Kidney epithelial cell (primary cell): ENCODE measurements at places on chromosomes 7 and 10.

DNA sequence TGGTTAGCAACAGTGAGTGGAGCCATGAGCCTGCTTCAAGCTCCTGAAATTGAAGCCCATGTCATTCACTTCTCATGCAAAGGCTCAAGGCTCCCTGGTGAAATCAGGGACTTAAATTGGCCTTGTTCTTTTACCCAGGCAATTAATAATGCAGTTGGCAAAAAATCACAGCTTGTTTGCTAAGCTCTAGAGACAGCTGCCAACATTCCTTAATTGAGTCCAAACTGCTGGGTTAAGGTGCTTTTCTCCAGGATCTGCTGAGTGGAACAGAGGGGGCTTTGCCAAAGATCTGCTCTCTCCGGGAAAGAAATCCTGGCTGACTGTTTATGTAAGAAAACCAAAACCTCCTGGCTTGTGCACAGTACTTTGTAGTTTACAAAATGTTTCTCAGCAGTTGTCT lies 257.6 kb upstream of the GHITM start:
- DNase-seq: no peak

GRCh38 chr7:68321776-68322496 lies 1276.3 kb upstream of the AUTS2 start:
- no peak for DNase-seq

- no peak for DNase-seq
Observed at GRCh38 chr10:94992811-94993210, 54.4 kb downstream of the CYP2C9 start.

DNA sequence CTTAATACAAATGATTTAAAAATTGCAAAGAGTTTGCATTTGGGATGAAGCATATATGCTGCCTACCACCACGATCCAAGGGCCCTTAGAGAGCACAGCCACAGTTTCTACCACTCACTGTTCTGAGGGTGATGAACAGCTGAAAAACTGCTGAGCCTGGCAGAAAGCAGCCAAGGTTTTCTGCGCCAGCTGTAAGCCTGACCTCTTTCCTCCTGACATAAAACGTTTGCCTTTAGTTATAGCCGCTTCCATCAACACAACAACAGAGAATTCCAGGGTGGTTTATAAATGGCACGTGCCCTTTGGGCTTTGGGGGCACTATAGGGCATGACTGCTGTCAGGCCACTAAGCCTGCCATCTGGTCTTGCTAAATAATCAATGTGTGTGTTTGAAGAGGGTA lies 222.8 kb downstream of the RELN start:
- DNase-seq: no peak

DNA sequence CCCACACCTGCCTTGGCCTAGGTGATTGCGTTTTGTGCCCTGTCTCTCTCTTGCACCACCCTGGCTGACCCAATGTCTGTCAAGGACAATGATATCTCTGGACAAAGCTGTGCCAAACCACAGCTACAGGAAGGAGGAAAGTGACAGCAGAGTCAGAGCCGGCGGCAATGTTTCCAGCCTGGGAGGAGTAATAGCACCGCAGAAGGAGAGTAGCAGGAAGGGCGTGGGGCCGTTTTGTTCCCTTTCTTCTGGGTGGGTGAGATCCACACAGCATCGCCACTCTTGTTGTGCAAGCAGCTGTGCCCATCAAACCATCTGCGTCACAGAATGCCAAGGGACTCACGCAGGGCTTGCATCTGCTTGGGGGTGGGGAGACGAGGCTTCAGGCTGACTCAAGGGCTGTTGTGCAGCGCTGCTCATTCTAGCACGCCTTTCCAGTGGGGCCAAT lies 341.6 kb upstream of the AUTS2 start:
- no peak for DNase-seq

DNA sequence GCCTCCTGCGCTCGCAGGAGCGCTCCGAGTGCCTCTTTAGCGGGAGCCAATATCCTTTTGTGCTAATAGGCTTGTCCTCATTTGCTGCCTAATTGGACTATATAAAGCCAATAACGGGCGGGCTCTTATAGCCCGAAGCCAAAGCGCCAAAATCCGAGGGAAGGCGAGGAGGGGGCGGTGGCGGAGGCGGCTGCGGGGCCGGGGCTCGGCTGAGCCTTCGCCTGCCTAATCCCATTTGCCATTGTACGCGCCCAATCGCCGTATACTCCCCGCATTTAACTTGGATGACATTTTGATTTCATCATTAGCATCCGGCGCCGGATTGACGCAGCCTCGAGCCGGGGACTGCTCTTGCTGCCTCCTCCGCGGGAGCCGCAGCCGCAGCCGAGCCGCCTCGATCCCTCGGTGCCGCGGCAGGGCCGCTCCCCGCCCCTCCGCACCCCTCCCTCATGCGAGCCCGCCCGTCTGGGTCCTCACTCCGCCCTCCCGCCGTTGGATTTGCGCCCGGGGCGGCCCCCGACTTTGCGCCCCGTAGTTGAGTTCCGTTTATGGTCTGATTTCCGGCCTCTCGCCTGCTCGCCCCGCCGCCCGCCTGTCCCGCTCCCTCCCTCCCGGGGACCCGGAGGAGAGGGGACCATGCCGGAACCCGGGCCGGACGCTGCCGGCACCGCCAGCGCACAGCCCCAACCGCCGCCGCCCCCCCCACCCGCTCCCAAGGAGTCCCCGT lies at the start of gene HMX3:
Gene HMX3, plus strand, starts transcription at position 556 of the 727 bp plus-strand sequence. Its CDS starts 81 bp downstream, at position 637.
- DNase-seq: no peak

DNA sequence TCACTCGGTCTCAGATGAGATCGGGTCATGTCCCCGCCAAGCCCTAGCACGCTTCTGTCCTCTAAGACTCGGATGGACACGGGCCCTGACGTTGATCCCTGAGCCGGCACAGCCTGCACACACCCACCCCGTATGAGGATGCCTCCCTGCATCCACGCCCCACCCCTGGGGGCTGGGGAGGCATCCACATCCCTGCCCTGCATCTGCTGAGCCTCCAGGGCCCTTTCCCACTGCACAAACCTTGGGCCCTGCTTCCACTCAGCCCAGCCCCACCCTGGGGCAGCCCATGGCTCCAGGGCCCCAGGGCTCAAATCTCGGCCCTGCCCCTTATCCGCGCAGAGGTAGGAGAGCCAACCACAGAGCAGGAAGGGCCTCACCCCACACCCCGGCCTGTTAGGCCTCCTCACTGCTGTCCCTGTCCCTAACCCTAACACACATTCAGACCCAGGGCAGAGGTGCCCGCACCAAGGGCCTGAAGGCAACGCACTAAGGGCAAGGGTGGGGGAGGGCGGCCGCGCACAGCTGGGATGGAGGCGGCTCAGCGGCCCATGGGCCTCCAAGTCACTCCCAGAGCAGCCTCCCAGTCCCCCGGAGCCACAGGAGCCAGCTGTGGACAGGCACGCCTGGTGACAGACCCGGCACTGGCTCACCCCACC lies 9.5 kb upstream of the MICALL2 start:
- no peak for DNase-seq

GRCh38 chr7:92685136-92686042 lies 95.2 kb upstream of the FAM133B start:
- DNase-seq: no peak

GRCh38 chr10:8172604-8173003 lies 118.1 kb downstream of the GATA3 start:
- DNase-seq: no peak

DNA sequence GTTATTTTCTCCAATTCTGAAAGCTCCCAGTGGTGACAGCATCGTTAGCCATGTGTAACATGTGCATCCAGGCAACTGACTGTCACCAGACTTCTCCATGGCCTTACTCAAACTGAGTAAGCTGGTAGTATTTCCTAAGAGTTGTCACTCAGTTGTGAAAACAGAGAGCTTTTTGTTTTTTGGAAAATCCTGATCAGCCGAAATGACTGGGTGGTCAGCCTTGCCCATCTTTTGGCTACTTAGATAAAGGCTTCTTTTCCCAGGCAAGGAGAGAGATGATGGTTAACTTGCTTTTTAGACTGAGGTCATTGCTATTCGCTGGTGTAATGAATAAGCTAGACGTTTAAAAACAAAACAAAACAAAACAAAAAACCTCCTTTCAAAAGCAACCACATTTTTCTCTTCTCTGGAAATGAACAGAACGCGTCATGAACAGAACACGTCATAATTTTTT lies 159.5 kb upstream of the KLF14 start:
- no peak for DNase-seq

DNA sequence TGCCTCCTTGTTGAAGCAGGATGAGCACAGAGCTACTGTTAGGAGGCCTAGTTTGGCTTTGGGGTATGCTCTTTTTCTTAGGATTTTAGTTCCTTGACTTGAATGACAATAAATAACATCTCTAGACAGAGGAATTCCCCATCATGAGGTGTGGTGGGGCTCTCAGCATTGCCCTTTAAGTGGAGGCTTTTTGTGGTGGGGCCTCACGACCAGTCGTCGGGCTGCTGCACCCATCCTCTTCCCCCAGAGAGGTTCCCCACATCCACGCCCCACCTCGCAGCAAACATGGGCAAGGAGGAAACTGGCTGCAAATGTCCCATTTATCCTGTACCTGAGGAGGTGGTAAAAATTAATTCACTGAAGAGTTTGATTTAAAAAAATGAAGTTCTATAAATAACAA lies 36.1 kb upstream of the TARP start:
- no peak for DNase-seq

DNA sequence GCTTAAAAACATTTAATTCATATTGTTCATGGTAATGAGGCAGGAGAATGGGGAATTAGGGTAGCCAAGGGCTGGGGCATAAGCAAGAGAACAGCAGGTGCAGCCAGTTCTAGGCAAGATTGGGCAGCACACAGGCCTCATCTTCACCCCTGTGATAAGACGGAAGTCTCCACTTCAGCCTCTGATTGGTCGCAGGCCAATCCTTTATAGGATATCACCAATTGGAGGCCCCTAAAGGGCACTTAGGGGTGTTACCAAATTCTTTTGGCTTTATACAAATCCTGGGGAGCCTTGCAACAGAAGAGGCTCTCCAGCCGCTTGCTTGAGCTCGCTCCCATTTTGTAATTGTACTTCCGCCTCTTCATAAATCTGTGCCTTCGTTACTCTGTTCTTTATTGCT lies 231.1 kb downstream of the REEP3 start:
- DNase-seq: no peak

- DNase-seq: no peak
Observed at GRCh38 chr10:130994191-130994590, 317.3 kb downstream of the TCERG1L start.

DNA sequence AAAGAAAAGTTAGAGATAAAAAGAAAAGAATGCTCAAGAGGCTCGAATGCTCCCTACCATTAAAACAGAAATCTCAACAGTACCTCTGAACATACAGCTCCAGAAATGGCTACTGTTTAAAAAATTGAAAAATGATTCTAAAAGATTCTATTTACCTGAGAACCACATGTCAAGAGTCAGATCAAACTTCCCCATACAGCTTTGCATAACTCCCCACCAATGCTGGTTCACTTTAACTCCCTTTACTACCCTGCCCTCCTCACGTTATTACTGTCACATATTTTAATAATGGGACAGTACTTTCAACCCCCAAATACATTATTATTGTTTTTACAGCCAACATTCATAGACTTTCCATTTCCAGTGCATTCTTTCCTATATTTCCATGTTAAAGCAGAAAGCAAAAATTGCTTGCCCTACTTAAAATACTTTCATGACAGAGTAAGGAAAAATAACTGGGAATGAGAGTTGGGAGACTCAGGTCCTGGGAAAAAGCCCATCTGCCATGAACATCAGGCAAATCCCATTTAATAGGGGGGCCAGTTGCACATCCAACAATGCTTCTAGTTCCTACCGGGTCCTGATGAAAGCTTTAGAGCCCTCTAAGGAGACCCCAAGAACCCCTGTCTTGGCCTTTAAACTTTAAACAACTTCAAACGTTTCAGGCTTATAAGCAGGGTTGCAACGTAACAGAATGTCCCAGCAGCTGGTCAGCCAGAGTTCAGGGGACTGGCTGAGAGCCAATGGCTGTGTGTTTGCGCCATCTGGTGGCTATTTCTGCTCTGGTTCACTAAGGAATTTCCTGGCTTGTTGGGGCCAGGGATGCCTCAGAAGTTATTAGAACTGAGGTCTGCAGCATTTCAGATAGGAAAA lies 247.4 kb downstream of the ELMO1 start:
- peak; percentile 28 for DNase-seq

DNA sequence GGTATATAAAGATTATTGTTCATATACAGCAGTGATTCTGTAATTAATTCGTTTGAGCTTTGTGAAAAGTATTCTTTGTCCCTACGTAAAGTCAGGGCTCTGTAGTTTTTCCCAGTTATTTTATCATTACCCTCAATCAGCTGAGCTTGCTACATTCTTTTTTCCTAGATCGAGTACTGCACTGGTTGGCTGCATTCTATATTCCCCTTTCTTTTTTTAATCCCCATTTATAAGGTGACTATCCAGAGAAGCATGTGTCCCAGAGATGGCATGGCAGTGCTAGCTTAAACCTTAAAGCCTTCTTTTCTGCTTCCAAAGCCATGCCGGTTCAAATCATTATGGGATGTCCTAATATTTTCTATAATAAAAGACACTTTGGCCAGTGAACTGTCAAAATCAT lies 230.1 kb upstream of the CELF2 start:
- DNase-seq: no peak

GRCh38 chr10:63221950-63222349 lies 88.8 kb downstream of the NRBF2 start:
- DNase-seq: no peak

DNA sequence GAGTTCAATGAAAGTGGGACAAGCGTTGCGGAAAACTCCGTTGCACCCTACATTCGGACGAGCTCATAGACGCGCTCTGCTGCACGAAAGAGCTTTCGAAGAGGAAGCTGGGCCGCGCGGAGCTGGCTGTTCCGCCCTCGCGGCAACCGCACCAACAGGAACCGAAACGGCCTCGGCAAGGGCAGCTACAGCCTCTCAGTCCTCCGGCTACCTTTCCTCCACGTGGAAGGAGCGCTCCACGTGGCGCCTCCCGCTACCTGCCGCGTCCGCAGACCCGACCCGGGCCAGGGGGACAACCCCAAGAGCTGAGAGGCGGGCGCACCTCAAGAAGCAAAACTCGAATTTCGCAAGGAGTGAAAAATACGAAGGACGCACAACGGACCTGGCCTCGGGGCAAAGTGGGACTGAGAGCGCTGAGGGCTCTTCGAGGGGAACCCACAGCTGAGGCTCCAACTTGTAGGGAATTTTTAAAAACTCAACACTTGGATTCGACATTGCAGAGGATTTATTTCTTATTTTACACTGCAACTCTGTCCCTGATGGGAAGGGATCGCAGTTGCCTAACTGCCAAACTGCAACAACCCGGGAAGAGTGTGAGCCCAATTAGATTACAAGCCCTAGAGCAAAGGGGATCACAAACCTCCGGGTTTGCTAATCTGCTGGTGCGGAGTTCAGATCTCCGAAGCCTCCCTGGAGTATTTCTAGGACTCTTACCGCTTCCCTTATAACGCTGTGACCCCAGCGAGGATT lies 1.4 kb downstream of the HPSE2 start:
- DNase-seq: no peak

- no peak for DNase-seq
Observed at GRCh38 chr10:23694921-23695824, 256.3 kb downstream of the OTUD1 start.

GRCh38 chr7:39197831-39198230 lies 220.1 kb downstream of the POU6F2 start:
- no peak for DNase-seq

GRCh38 chr10:32979041-32979440 lies 21.0 kb upstream of the ITGB1 start:
- DNase-seq: no peak

DNA sequence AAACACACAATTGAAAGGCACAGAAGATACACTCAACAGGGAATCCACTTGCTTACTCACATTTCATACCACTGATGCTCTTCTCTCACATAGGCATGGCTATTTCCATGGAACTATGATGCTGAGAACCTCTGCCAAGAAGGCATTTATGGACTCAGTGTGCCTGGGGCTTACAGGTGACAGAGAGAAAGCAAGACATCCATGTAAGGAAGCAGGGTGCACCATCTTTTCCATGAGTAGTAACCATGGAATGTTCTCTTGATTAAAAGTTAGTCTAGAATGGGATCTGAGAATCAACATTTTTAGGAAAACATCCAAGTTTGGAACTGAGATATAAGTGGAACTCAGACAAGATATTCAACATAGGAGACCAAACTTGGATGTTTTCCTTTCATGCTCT lies 52.5 kb upstream of the MACC1 start:
- no peak for DNase-seq
